ENCODE measurements at places on chromosomes 3 and 15.

DNA sequence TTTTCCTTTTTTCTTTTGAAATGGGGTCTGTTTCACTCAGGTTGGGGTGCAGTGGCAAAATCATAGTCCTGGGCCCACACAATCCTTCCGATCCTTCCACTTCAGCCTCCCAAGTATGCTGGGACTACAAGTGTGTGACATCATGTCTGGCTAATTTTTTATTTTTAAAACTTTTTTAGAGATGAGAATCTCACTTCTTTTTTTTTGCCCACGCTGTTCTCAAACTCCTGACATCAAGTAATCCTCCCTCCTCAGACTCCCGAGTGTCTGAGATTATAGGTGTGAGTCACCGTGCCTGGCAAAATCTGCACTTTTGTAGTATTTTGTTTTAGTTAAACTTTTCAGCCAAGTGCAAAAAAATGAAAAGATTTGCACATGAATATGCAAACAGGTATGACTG lies 171.0 kb downstream of the FNDC3B start:
- no peak for DNase-seq

DNA sequence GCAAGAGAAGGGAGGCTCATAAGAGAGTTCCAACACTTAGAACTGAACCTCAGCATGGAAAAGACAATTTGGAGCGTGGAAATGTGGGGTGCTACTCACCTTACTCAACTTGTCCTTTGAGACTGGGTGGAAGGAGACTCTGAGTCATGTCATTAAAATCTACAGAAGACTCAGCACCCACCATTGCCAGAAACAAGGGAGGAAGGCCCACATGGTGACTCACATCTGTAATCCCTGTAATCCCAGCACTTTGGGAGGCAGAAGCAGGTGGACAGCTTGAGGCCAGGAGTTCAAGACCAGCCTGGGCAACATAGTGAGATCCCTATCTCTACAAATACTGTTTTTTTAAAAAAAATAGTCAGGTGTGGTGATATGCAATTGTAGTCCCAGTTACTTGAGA lies 161.9 kb upstream of the UBE3A start:
- no peak for DNase-seq

DNA sequence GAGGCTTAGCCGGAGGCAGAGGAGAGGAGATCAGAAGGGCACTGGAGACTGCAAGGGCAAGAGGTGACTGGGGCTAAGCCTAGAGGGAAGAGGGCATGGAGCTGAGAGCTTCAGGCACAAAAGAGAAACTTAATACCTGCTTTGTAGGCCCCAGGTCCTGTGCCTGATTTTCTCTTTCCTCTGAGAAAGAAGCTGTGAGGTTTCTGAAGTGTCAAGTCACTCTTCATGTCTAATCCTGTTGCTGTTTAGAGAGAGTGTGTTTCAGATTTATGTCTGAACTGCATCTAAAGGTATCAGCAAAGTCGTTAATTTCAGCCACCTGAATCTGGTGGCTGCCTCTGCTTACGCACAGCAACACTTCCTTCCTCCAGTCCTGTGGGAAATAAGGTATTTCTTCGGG lies 106.9 kb upstream of the RNU6-1 start:
- no peak for DNase-seq

GRCh38 chr3:79881431-79881830 lies 113.6 kb upstream of the ROBO1 start:
- DNase-seq = no peak

DNA sequence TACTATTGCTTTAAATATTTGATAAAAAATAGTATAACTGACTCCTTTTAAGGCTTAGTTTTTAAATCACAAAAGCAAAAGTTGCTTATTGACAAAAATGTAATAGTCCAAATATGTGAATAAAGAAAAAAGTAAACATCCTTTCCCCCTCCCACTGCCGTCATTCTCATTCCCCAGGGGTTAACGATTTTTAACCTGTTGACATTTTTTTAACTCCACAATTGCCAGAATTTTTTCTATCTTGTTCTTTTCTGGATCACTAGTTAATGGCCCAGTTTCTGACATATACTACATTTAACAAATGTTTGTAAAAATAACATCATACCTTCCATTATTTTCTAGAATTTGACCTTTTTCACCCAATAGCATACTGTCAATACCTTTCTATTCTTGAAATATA lies 60.6 kb upstream of the TCF12 start:
- DNase-seq = no peak

DNA sequence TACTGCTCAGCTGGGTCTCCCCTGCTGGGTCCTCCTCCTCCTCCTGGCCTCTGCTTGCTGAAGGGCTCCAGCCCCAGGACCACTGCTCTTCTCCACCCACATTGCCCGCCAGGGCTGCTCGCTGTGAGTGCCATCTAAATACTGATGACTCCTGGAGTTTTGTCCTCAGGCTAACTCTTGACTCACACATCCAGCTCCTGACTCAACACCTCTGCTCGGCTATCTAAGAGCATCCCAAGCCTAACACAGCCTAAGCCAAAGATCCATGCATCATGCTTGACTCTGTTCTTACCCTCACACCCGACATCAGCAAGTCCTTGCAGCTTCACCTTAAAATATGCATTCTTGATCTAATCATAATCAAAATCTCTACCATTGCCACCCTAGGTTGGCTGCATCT lies 260.2 kb downstream of the KLF13 start:
- DNase-seq = no peak

DNA sequence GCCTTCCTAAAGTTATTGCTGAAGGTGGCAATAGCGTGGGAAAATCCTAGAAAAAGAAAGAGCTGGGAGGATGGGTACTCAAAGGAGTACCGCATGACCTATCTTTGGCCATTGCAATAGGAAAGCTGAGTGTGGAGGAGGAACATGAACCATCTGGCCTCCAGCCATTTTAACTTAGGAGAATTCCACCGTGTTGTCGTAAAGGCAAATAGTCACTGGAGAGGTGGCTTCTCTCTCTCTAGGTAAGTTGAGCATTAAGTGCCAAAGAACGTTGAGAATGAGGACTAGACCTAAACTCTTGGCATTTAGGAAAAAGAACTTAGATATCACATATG lies 16.1 kb upstream of the CMTM7 start:
- DNase-seq = no peak

- DNase-seq = no peak
These were observed 113.3 kb downstream of the DIPK2A start for GRCh38 chr3:144084929-144085328.

DNA sequence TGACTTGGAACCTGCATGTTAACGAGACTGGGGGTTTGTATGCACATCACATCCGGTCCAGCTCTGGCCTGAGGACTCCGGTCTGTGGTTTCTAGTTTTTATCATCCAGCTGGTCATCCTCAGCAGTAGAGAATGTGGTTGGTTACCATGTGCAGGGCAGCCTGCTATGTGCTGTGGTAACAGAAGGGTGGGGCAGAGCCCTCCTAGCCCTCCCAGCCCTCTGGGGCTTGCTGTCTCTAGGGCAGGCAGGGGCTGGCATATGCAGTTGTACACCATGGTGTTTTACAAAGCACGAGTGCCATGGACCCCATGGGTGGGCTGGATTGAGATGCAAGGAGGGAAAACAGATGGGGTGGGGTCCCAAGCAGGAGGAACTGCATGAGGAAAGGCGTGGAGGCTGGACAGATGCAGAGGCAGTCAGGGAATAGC lies 70.2 kb downstream of the APBA2 start:
- DNase-seq = no peak

- no peak for DNase-seq
These were observed 157.0 kb downstream of the GABRG3 start for GRCh38 chr15:27127815-27128570.

- no peak for DNase-seq
These were observed 47.6 kb downstream of the SHOX2 start for GRCh38 chr3:158058495-158059130.

GRCh38 chr15:49036650-49037545 lies 9.3 kb downstream of the SECISBP2L start:
- no peak for DNase-seq

GRCh38 chr3:42829628-42830436 lies 20.6 kb downstream of the ACKR2 start:
- no peak for DNase-seq

DNA sequence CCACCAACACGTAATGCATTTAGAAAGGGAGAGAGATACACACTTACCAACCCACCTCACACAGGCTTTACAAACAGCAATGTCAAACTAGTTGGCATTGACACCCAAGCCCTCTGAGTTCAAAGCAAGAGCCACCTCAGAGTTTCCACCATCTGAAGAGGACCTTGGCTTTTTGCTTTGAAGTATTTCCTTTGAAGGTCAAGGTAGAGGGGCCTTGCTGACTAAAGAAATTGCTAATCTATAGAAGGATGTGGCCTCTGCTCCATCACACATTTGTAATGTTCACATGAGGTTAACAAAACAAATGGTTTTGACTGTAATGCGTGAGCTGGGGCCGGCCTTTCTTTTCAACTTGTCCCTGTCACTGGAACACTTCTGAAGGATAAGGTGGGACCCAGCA lies 117.7 kb downstream of the POLR2M start:
- no peak for DNase-seq

- no peak for DNase-seq
These were observed 26.5 kb downstream of the SLC41A3 start for GRCh38 chr3:126057501-126057819.

GRCh38 chr3:152402695-152403451 lies 134.1 kb downstream of the MBNL1 start:
- DNase-seq = no peak

DNA sequence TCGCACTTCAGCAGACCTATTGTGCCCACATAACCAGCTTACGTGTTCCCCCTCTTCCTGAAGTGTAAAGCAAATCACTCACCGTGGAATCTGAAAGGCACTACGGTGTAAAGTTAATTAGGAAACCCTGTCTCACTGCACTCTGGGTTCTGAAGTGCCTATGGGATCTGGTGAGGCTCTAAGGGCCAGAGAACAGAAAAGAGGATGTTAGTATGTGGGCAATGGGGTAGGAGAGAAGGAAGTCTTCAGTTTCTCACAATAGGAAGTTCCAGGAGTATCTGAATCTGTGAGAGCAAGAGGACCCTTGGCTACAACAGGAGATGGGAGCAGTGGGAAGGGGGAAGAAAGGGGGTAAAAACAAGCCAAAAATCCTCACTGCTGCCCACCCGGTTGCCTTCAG lies 71.4 kb downstream of the ITGB5 start:
- DNase-seq = no peak

- no peak for DNase-seq
These were observed 37.0 kb downstream of the PPARG start for GRCh38 chr3:12325586-12326515.

DNA sequence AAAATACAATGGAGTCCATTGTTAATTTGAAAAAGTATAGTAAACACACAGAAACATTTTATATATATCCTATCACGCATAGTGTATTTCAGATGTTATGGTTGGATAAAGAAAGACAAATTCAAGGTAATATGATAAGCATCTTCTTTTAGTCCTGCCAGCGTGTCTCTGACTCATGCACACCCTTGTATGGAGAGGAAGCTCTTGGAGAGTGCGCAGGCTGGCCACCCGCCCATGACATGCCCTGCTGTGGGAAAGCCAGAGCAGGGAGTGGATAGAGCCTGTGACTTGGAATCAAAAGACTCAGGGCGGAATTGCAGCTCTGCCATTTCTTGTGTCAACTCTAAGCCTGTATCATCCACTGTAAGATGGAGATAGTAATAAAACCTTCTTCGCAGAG lies 23.0 kb upstream of the COPG1 start:
- peak; percentile 48 for DNase-seq

DNA sequence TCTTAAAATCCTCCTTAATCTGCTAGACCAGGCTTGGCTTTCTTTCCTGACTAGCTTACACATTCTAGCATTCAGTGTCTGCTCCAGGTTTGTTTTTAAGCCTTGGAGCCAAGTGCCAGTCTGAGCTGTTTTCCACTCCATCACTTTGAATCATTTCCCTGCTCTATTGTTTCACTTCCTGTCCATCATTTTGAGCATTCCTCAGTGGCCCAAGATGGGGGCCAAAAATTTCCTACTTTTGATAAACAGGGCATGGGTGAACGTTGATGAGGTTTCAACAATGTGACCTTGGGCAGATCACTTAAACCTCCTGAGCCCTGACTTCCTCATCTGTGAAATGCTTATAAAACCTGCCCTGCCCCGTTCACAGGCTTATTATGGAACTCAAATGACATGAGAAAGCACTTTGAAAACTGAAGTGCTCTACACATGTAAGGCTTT lies 4.4 kb downstream of the CYP19A1 start:
- no peak for DNase-seq

- DNase-seq = no peak
These were observed 186.6 kb downstream of the UBE2E2 start for GRCh38 chr3:23389686-23390085.

- DNase-seq = no peak
These were observed 129.2 kb downstream of the NEK10 start for GRCh38 chr3:27239951-27240350.

DNA sequence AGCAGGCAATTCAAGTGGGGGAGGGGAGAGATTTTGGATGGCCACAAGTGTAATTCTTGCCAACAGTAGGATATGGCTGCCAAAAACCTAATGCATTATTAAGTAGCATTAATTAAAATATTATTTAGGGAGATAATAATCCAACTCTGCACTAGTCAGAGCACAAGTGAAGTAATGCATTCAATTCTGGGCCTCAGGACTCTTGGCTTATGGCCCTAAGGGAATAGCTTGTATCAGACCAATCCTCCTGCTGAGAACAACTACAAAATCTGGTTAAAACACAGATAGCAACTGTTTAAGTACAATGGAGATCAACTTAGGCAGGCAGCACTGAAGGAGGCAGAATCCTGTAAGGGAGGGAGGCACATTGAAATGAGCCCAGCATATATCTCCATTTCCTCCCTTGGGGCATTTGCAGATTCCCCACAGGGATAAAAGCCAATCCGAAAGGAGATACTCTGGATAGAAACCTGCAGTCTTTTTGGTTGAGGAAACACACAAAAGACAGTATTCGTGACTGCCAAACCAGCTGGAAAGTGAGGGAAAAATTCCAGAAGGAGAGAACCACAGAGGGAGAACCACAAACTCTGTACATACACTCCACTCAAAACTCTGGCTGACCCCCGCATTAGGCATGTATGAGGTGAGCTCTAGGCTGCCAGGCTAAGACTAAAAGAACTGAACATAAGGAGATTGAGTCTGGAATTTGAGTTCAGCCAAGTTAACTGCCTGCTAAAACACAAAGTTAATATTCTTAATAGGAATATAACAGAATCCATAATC lies 57.4 kb downstream of the ETFA start:
- DNase-seq = no peak

DNA sequence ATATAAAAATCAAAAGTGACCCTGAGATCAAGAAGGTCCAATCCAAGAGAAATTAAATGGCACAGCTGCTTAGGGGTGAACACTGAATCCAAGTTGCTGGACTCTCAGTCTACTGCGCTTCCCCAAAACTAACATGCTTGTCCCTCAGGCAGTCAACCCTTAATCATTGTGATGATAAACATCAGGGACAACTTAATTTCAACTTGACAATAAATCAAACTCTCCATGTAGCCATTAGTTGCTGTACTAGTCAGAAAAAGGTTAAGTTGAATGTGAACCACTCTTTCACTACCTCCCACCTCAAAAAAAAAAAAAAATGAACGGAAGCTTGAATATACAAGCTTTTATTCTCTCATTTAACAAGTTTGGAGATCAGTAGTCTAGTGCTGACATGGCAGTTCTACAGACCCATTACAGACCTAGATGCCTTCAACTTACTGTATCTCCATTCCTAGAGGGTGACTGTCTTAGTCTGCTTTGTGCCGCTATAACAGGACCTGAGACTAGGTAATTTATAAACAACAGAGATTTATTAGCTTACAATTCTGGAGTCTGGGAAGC lies 185.7 kb downstream of the FHIT start:
- DNase-seq = no peak
